Omental fat pad (tissue), 4 donors: ENCODE measurements at places on chromosomes 7 and 10.

DNA sequence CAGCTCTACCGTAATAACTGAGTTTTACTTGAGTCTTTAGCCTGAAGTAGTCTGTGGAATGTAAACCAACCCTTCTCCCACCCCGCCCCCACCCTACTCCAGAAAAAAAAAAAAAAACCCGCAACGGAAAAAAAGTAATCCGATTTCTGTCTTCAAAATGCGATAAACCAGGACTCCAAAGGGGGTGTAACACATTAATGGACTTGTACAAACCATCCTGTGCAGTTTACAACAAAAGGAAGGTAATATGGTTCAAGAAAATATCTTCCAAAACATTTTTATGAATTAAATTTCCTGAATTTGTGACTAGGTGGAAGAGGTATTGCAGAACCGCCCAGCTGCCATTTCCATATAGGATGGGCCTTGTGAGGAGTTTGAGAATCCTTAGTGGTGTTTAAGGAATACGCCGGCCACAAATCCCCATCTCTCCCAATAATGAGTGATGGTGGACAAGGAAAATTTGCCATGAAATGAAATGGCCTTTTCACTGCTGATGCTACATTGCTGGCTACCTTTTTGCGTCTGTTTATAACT is 10.6 kb downstream of the SKIDA1 start:
- no peak for DNase-seq

DNA sequence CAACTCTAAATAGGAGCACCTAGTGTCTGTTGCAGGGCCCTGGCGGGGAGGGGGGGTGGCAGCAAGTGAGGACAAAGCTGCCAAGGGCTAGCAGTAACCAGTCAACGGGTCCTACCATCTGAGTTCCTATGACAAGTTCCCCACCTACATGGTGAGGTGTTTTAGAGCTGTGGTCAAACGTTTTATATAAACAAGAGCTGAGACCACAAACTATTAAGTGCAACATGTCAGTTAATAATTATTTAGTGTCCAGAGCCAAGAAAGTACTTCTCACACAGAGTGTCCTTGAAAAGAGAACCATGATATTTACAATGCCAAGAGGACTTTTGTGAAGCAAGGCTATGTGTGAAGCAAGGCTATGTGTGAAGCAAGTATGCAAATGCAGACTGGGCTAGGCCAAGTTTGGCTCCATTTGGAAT is 434.7 kb downstream of the TNS3 start:
- no peak for DNase-seq

DNA sequence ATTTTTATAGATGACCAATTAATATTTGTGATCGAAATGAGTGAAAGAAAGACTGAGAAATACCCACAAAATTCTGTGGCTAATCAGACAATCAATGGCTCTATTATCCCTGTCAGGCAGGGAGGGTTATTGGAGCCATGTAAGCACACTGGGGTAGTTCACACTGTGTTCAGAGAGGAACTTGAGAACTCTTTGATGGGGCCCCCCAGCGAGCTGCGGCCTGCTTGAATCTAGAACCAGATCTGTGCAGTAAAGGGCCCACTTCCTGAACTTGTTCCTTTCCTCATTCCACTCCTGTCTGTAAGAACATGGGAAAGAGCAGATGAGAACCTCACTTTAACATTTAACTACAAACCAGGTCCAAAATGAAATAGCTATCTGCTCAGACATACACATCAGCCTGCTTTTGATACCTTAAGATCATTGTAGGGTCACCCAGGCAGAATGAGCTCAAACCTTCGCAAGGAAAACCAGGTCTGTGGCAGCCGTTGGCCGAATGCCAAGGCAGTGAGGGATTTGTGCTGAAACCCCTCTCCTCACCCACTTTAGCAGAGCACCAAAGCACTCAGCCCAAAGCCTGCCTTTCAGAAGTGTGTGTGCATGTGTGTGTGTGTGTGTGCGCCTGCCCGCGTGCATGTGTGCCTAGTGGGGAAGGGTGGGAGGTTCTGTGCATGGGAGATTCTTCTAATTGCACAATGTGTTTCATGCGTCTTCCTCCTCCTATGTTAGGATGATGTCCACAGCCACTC is 365.6 kb upstream of the MGMT start:
- no peak for DNase-seq

- no peak for DNase-seq
Observed at GRCh38 chr7:84042110-84042539, 152.5 kb downstream of the SEMA3A start.

- DNase-seq, result no peak
Observed at GRCh38 chr10:44956226-44956625, 3.4 kb upstream of the RASSF4 start.

DNA sequence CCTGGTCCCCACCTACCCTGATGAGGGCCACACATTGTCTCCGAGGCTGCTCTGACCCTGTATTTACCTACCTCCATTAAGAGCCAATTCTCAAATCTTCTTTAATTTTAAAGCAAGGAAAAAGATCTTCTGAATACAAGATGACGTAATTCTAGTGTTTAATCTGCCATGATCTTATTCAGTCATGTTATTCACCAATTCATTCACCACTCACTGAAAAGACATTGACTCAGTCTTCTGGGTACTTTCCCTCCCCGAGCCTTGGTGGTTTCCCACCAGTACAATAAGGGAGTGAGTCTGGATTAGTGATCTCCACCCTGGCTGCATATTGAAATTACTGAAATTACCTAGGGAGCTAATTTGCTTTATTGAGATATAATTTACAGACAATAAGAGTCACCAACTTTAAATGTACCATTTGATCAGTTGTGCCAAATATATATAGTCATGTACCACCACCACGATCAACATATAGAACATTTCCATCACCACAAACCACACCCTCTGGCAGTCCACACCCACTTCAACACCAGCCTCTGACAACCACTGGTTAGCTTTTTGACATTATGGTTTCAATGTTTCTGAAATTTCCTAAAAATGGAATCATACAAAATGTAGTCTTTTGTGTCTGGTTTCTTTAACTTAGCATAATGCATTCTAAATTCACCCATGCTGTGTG is 117.5 kb upstream of the UNC5B start:
- DNase-seq, result no peak
